ENCODE measurements at places on chromosomes 7 and 10.

DNA sequence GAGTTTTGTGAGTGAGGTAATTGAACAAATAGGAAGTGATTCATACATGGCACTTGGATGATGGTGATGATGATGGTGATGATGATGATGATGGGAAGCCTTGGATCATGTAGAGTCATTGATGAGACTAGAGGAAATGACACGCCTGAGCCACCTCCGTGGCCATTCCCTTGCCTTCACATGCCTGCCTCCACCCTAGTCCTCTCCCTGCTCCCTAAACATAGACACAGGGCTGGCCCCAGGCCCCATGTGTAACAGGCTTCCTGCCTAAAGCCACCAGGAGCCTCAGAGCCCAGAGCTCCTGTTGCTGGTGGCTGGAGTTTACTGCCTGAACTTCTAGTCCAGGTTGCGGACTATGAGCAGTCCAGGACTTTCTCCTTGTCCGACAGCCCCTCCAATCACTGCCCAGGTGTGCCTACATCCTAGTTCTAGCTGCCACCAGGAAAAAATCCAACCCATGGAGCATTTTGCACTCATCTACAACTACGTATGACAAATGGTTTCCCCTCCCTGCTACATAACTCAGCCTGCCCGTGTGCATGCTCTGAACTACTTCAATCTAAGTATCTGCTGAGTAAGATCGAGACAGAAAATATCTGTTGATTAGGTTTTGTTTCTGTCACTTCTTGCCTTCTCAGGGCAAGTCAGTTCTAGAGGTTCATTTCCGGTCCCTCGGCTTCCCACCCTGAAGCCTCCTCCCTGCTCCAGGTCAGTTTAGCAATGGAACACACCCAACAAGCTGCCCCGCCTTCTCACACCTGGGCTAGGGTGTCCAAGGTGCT, 35.5 kb upstream of the KDM7A start:
- no peak for DNase-seq

GRCh38 chr10:15167411-15168290, 842 bp downstream of the NMT2 start:
- no peak for DNase-seq

DNA sequence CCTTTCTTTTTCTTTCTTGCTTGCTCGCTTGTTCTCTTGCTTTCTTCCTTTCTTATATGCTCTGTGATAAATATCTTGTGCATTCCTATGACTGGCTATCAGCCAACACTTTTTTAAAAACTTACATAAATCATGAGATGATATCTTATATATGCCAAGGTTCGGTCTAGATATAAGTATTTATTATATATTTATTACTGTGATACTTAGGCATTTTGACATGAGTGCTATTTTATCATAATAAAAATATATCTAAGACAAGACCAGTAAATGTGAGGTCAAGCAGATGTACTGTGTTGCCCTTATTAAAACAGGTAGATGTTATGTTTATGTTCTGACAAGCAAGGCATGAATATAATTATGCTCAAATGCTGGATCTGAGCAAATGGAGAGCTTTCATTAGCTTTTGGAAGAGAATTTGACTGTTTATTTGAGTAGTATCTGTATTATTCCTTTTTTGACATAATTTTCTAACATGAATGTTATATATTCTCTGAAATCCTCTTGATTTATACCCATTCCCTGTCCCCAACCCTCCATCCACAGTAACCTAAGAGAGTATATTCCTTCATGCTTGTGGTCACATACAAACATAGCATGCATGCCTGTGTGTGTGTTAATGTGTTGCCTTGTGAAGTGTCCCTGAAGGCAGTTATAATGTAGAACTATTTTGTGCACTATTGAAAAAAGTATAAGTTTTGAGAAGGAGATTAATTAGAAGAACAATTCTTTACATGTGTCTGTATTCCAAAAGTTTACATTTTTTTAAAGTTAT, 158.0 kb downstream of the HDAC9 start:
- DNase-seq: no peak

- DNase-seq: no peak
These were observed 36.8 kb downstream of the WIPF3 start for GRCh38 chr7:29843093-29843492.

DNA sequence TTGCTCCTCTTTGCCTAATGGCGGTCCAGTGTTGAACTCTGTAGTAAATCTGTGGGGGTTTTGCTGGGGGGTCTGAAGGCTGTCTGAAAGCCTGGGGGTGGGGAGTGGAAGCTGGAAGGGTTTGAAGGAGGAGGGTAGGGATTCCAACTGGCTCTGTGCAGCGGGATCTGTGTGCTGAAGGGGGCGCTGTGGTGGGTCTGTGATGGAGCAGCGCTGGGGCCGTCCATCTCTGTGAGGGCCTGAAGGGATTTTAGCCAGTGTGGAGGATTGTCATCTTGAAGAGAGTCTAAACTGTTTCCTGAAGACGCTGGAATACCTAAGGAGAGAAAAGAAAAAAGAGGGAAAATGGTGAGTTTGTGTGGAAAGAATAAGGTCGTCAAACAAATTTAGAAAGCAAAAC, 129.2 kb downstream of the STRA8 start:
- no peak for DNase-seq

DNA sequence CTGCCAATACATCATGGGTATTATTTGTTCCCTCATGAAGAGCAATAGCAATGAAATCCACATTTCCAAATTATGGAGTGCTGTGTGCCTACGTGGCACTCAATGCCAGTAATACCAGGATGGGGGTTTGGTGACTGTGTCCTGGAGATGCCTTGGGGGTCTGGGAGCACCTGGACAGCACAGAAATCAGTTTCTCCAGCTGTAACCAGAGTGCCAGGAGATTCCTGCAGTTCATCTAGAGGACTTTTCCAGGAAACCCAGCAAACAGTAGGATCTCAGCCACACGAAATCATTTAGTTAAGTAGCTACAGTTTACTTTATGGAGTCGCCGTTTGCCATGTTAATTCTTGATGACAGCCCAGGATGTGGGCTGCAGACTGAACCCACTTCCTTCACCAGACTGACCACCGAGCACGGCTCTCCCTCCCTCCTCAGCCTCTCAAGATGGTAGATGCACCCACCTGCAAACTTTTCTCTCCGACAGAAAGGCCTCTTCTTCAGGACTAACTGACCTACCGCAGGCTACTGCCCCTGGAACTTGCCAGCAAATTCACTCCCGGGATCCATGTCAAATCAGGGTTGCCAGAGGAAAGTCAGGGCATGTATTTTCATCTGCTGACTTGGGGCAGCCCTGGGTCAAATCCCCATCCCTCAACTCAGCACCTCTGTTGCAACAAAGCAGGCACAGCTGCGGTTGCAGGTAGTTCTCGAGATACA, 30.3 kb downstream of the MKI67 start:
- DNase-seq: no peak

GRCh38 chr7:157816086-157816485, 479.3 kb downstream of the DNAJB6 start:
- no peak for DNase-seq

DNA sequence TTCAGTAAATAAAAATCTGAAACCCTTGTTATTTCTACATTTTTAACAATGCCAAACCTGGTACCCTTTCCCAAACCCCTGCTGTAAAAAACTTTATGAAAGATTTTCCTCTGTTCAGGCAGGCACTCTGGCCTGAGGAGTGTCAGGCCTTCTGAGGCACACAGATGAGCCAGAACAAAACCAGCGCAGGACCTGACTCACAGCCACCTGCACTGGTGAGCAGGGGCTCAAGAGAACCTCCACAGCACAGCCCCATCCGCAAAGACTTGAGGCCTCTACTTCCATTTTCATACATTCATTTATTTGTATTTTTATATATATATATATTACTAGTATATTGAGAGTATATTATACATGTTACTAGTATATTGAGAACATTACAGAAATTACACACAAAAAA, 49.4 kb downstream of the COBL start:
- no peak for DNase-seq

- DNase-seq: no peak
These were observed 397.6 kb downstream of the MAGI2 start for GRCh38 chr7:79055722-79056415.

GRCh38 chr10:33566001-33566400, 231.5 kb upstream of the NRP1 start:
- DNase-seq: no peak

DNA sequence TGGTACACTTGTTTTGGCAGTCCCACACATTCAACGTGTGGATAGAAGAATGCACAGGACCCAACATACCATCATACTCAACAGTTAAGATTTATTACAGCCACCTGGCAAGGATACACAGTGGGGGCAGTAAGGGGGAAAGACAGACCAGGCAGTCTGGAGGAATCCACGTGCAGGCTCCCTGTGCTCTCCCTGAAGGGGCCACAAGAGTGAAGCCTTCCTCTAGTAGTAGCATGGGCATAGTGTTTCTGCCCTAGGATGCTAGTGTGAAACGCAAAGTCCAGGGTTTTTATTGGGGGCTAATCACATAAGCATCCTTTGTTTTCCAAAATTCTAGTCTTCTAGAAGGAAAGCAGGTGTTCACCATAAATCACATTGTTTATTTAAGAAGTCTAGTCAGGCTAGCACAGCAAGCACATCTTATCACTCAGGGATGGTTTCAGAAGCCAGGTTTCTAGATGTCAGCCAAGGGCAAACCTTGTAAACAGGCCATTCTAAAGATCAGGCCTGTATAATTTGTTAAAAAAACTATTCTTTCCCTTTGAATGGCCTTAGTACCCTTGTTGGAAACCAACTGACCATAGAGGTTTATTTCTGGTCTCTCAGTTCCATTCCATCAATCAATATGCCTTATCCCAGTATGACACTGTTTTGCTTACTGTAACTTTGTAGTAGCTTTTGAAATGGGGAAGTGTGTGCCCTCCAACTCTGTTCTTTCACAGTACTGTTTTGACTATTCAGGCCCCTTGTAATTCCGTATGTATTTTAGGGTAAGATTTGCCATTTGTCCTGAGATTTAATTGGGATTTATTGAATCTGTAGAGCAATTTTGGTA, 12.4 kb upstream of the TFAM start:
- no peak for DNase-seq

DNA sequence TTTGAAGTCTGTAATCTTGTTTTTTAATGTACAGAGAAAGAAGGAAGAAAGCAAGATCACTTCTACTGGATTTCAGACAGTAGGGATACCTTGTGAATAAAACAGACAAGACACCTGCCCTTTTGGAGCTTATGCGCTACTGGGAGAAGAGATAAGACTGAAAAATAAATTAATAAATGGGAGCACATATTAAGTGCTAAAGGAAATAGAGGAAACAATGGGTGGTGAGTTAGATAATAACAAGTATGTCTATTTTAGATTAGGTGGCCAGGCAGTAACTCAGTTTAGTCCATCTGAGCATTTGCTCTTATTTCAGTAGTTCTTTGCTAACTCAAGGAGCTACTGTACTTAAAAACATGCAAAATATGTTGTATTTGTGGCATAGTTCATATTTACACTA, 15.9 kb downstream of the MIOS start:
- DNase-seq: no peak

DNA sequence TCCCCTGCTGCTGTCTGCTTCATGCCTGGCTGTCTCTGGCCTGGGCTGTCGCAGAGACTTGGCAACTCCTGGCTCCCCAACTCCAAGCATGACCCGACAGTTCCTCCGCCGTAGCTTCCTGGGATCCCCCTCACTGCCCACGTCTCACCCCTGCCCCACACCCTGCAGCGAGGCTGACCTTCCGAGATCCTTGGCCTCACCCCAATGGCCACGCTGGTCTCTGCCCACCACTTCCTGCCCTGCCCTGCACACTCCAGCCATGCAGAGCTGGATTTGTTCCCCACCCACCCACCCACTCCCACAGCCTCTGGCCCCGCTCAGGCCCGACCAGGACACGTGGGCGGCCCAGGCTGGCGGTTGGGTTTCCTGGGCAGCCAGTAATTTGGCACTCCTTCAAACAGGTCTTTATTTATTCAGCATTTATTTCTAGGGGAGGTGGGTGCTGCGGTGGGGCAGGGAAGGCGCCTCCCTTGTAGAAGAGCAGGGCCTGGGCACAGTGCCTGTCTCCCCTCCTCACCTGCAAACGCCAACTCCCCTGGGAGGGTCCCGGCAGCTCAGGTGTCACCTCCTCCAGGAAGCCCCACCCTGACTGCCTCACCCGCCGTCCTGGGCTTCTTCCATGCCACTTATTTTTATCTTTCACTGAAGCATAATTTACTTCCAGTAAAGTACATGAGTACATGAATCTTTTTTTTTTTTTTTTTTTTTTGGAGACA, 25.5 kb downstream of the GTF2IRD1 start:
- no peak for DNase-seq

GRCh38 chr7:151895008-151895630, 18.2 kb upstream of the PRKAG2 start:
- no peak for DNase-seq

- no peak for DNase-seq
These were observed 131.5 kb downstream of the SPAG6 start for GRCh38 chr10:22476601-22477321.

GRCh38 chr10:130456616-130457015, 320.4 kb downstream of the GLRX3 start:
- DNase-seq: no peak

GRCh38 chr7:105680505-105681187, 99.4 kb upstream of the EFCAB10 start:
- DNase-seq: no peak

DNA sequence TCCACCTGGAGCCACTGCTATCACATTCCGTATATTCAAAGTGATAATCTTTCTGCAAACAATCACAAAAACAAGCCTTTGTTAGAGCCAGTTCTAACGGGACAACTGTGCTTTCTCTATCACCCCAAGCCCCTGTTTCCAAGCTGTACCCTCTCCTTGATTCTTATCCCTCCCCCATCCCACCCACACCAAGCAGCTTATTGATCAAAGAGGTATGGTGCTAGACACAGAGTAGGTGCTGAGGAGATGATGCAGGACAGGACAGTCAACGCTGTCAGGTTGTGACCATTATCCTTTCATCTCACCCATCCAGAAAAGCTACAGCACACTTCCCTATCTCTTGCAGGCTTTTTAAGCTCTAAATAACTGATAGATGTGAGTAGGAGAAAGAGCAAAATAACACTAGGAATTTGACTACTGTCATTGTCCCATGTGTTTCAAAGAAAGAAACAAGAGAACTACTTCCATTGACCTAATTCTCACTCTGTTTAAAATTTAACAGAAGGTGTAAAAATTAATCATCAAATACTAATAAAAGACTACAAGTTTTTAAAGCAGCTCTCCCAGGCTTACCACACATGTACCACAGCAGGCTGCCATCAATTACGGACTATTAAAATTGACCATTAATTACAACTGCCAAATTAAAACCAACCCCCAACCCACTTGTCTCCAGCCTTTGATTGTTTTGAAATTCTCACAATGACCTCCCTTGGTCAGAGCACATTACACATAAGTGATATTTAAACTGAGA, 94.3 kb downstream of the ELAPOR2 start:
- DNase-seq: no peak

GRCh38 chr7:127789031-127789430, 137.0 kb downstream of the SND1 start:
- no peak for DNase-seq

GRCh38 chr7:3164380-3164792, 120.7 kb upstream of the CARD11 start:
- no peak for DNase-seq

DNA sequence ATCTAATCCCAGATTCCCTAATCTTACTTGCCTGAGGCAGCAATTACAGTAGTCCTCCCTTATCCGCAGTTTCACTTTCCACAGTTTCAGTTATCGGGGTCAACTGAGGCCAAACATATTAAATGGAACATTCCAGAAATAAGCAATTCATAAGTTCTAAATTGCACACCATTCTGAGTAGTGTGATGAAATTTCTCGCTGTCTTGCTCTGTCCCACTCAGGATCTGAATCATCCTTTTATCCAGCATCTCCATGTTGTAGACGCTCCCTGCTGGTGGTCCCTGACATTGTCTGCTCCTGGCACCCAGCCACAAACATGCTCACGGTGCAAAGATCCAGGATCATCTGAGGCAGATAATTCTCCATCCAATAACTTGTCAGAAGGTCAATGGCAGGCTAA, 128.7 kb upstream of the CXCL12 start:
- DNase-seq: no peak
